HS-5 (cell line): ENCODE measurements at places on chromosomes 13 and 19.
A peak's percentile ranks its signal among the peaks of the same experiment; 100 is the strongest.

GRCh38 chr19:29098863-29099481 lies 114.0 kb downstream of the UQCRFS1 start:
- peak; percentile 58 for DNase-seq

DNA sequence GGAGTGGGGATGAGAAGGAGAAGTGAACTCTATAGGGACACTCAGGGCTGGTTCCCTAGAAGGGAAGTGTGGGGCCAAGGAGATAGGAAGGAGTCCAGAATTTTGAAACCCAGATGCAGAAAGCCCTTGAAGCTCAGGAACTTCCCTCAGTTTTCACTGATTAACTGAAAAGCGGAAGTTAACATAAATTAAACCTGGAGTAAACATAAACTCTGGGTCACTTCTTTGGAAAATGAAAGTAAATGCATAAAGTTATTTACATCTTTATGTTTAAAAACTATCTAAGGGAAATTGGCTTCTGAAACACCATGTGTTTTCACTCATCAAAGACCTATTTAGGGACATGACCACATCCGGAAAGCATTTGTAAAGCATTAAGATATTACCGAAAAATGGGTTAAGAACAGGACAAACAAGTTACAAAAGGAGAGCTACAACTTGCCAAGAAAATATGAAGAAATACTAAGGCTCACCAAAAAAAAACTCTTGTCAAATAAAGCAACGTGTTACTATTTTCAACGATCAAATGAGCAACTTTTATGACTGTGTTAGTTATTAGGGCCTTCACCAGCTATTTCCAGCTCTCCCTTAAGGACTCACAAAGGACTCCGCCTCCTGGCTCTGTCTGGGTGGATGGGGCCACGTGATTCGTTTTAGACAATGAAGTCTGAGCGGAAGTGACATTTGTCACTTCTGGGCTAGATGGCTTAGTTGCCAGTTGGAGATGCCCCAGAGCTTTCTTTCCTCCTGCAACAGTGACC lies 439.1 kb upstream of the ZNF507 start:
- no peak for DNase-seq

- DNase-seq, result peak; percentile 38
Measured at GRCh38 chr19:46614114-46614722, 10.7 kb downstream of the PTGIR start.

- no peak for DNase-seq
Measured at GRCh38 chr13:80572308-80572922, 231.5 kb upstream of the SPRY2 start.

GRCh38 chr19:49145573-49146407 lies 9.4 kb downstream of the HRC start:
- DNase-seq, result no peak

DNA sequence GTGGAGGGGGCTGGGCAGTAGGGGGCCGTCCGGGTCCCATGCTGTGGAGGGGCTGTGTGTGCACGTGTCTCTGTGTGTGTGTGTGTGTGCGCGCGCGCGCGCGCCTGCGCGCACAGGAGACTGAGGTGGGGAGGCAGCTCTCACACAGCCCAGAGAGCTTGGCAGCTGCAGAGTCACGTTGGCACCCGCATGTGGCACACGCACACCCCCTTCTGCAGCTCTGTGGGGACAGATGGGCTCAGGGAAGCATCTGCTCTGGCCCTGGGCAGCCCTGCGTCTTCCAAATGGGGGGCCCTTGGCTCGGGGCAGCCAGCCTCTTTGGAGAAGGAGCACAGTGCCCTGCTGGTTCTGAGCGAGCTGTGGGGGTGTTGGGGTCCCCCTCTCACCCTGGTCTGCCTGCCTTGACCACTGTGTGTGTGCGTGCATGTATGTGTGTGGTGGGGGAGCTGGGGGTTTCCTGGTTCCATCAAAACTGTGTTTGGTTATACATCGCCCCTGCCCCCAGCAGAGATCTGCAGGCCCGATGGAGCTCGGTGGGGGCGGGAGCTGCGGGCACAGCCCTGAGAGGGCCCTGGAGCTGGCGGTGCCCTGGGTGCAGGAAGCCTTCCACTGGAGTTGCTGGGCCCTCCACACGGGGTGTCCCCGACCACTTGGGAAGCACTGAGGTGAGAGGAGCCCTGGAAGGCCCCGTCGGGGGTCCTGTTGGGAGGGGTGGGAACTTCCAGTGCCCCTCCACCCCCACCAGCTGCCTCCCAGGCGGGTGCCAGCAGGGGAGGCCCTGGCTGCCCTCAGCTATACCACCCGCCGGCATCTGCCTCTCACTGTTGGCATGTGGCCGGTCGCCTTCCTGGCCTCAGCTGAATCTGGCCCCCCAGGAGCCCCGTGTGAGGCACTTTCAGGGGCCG lies 67.1 kb downstream of the KDM4B start:
- DNase-seq, result no peak

DNA sequence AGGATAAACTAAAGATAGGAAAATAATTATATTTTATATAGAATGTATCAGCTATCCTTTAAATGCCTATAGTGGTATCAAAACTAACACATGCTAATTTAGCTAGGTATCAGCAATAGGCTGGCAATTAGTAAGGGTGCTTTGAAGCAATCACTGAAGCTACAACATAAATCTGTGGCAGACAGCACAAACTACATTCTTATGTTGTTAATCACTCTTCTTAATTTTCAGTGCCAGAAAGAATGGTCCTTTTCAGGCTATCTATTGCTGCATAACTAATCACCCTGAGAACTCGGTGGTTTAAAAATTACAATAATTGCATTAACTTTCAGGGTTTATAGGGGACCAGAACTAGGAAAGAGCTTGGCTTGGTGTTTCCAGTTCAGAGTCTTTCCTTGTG lies 963.1 kb downstream of the EFNB2 start:
- DNase-seq, result no peak

GRCh38 chr13:108200781-108201398 lies 14.4 kb downstream of the LIG4 start:
- no peak for DNase-seq

- peak; percentile 36 for DNase-seq
Measured at GRCh38 chr13:50589139-50589538, 254.4 kb downstream of the DLEU7 start.

DNA sequence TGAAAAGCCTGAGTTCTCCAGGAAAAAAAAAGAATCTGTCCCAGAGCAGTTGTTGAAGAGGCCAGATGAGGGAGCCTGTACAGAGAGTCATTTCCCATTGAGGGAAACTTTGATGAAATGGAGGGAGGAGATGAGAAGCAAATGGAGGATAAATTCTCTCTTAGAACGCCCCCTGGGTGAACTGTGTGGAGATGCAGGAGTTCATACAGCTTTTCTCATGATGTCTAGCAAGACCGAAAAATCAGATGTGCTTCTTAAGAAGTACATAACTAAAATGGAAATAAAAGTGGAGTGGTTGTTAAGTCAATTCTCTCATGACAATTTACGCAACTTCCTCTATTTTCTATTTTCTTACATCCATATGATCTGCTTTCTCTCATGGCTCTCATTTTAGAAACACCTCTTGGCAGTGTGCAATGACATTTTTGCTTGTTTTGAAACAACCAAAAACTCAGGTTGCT lies 1263.1 kb downstream of the PCDH9 start:
- no peak for DNase-seq

DNA sequence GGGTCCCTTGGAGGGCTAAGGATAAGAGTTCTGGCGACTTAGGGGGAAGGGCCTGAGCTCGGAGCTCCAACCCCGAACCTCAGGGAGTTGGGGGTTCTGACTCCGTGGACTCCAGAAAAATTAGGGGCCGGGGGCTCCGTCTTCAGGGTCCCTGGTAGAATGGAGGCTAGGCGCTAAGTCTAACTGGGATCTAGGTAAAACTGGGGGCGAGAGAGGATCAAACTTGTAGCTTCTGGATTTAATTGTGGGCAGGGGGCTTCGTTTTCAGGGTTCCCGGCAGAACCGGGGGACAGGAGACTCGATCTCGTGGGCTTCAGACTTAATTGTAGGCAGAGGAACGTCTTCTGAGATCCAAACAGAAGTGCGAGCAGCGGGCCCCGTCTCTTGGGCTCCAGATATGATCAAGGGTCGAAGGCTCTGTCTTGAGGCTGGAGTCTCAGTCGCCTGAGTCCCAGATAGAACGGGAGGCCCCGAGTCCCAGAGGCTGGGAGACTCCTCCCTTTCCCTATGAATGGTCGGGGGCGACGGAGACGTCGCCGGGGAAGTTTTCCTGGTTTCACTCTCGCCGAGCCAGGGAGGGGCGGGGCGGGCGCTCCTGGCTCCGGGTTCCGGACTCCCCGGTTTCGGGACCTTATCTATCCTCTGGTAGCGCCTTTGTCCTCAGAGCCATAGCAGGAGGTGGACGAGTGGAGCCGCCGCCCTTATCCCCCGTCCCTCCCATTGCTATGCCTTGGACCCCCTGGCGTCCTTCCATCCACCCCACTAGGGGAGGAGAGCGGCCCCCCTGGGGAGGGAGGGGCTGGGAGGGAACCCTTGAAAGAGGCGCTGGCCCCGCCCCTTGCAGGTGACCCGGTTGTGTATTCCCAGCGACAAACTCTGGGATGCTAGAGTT lies 1.3 kb downstream of the NECTIN2 start:
- DNase-seq, result no peak

DNA sequence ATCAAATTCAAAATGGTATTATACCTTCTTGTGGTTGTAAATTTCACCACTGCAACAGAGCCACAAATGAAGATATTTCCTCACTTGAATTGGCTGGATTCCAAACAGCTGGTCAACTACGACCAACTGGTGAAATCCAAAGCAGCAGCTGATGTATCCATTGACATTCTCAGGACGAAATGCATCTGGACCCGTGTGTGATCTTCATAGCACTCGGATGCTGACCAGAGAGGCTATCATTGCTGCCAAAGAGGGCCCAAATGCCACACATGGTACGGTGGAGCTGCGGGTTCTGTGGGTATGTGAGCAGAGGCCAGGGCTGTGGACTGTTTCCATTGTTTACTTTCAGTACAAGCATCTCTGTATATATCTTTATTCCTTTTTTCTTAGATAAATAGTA lies 25.6 kb upstream of the PCCA start:
- DNase-seq, result no peak

DNA sequence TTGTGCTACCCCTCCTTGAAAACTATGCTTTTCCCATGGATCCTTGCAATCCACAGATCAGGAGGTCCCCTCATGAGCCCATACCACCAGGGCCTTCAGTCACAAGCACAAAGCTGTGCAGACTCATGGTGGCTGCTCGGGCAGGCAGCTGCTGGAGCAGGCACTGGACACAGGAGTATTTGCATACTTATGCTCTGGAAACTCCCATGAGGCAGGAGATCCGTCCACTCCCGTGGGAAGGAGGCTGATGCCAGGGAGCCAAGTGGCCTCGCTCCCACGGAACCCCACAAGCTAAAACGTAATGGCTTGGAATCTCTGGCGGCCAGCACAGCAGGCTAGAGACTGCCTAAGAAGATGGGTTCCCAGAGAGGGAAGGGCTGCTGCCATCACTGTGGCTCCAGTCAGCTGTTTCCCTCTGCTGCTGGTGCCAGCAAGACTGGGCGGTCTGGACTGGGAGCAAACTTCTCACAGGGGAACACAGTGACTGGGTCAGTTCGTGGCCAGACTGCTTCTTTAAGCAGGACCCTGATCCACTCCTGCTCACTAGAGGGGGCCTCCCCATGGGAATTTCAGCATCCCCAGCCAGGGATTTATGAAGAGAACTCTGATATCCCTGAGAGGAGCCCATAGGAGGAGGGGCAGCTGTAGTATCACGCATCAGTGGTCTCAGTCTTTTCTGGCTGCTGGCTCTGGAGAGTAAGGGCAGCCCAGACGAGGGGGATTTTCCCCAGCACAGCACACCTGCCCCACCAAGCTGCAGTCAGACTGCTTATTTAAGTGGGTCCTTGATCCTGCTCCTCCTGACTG lies 370.3 kb upstream of the ATXN8OS start:
- no peak for DNase-seq

DNA sequence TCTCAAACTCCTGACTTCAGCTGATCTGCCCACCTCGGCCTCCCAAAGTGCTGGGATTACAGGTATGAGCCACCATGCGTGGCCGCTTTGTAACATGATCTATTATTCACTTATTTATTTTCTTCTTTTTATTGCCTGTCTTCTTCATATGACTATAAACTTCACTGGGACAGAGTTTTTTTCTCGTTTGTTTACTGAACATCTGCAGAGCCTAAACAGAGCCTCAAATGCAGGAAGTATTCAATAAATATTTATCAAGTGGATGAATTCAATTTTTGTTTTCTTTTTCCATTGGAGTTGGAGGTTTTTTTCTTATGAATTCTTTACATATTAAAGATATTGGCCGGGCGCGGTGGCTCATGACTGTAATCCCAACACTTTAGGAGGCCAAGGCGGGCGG lies 54.7 kb downstream of the SKA3 start:
- DNase-seq, result no peak

GRCh38 chr13:44609137-44609536 lies 33.0 kb upstream of the TSC22D1 start:
- DNase-seq, result no peak

DNA sequence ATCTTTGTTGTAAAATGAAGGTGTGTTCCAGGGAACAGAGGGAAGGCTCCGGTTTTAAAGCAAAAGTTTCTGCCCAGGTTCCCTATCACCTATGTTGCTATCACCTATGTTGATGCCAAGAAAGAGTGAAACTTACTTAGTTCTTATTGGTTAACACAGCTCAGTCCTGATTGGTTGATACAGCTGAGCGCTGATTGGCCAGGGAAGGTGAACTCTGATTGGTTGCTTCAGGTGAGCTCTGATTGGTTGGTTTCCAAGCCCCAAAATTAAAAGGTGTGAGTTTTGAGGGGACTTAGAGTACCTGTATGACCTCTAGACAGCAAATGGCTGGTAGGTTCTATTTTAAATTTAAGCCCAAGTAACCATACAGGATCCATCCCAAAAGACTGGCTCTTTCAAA lies 42.2 kb downstream of the FPR3 start:
- DNase-seq, result no peak

GRCh38 chr13:59754411-59754810 lies 409.3 kb downstream of the DIAPH3 start:
- no peak for DNase-seq

- DNase-seq, result no peak
Measured at GRCh38 chr19:28403690-28404089, 809.3 kb downstream of the UQCRFS1 start.

- no peak for DNase-seq
Measured at GRCh38 chr19:39937787-39938186, 3.4 kb upstream of the FCGBP start.

- no peak for DNase-seq
Measured at GRCh38 chr19:18660051-18660910, 23.2 kb upstream of the CRTC1 start.

- no peak for DNase-seq
Measured at GRCh38 chr13:75173457-75174356, 308.3 kb downstream of the TBC1D4 start.

GRCh38 chr19:56765137-56765536 lies 75.4 kb downstream of the PEG3 start:
- DNase-seq, result no peak

DNA sequence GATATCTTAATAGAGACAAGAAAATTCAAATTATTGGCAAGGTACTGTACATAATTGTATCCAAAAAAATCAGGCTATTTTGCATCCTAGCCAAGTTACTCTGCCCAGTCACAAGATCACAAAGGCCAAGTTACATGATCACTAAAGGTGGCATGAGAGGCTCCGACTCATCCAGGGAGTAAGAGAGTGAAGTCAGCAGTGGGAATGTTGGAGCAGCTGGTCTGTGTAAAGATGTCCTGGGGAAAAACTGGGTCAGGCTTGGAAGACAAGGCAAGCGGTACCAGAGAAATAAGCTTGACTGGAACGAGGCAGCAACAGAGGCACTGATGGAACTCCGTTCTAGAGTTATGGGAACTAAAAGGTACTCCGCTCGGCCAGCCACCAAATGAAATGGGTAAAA lies 50.2 kb upstream of the PSG2 start:
- no peak for DNase-seq

- no peak for DNase-seq
Measured at GRCh38 chr13:71681901-71682613, 184.9 kb downstream of the DACH1 start.
